ENCODE measurements at places on chromosomes 5 and 9.

- no peak for DNase-seq
These were observed 69.3 kb downstream of the OLFM1 start for GRCh38 chr9:135156525-135157510.

- peak; percentile 48 for DNase-seq
These were observed 39.6 kb downstream of the ZNF608 start for GRCh38 chr5:124706729-124707361.

- no peak for DNase-seq
These were observed 6.4 kb upstream of the MSX2 start for GRCh38 chr5:174717826-174718455.

DNA sequence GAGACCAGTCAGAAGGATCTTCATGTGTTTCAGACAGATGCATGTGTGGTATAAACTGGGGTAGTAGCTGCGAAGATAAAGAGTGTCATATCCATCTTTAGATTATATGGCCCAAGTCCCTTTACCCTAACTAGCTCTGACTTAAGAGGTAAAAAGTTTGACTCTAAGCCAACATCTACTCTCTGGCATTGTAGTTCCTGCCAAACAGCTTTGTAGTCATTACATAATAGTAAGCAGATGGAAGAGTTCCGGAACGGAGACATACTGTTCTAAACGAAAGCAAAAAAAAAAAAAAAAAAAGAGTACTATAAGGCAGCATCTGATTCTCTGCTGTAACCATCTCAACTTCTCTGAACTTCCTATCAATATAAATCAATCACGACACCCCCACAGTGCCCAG, 48.8 kb downstream of the CEMIP2 start:
- DNase-seq: no peak

DNA sequence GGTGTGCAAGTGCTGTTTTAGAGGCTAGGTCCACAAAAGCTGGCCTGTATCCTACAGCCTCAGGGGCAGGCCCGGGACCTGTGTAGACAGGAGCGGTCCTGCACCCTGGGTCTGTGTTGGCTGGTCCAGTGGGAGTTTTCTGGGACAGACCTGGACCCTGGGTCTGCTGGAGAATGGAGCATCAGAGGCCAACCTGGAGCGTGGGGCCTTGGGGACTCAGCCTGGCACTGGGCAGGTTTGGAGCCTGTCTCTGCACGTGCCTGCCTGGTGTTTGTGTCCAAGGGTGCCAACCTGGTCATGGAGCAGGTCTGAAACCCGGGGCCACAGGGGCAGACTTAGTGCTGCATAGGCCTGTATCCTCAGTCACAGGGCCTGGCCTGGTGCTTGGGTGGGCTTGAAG, 45.8 kb downstream of the SRFBP1 start:
- DNase-seq: no peak

DNA sequence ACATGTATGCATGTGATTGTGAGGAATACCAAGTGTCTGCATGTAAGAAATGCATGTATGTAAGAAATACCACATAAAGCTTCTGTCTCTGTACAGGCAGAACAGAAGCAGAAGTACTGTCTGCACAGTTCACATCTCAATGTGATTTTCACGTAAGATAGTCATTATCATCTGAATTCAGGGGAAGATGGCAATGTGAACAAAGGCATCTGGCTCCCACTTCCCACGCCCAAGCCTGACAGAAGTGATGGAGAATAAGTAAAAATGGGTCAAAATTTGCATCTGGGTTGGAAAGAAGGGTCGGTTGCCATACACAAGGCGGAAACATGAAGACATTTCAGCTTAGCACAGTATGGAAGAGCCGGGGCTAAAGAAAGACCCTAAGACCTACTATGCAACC, 71.7 kb downstream of the SUSD1 start:
- DNase-seq: no peak

- no peak for DNase-seq
These were observed 68.9 kb downstream of the MACROH2A1 start for GRCh38 chr5:135329913-135330797.

GRCh38 chr9:91321691-91322090, 40.0 kb downstream of the AUH start:
- no peak for DNase-seq

DNA sequence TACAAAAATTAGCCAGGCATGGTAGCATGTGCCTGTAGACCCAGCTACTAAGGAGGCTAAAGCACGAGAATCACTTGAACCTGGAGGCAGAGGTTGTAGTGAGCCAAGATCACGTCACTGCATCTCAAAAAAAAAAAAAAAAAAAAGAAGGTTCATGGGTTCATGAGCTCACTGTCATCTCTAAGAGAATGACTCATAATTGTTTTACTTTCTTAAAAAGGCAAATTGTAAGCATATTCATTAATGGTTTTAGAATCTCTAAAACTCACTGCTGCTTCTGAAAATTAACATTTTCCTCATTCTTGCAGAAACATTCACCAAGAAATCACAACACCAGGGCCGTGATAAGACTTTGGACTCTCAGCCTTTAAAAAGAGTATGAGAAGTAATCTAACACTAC, 103.6 kb downstream of the GNA14 start:
- DNase-seq: no peak

GRCh38 chr9:82890865-82891264, 172.1 kb downstream of the RASEF start:
- no peak for DNase-seq

DNA sequence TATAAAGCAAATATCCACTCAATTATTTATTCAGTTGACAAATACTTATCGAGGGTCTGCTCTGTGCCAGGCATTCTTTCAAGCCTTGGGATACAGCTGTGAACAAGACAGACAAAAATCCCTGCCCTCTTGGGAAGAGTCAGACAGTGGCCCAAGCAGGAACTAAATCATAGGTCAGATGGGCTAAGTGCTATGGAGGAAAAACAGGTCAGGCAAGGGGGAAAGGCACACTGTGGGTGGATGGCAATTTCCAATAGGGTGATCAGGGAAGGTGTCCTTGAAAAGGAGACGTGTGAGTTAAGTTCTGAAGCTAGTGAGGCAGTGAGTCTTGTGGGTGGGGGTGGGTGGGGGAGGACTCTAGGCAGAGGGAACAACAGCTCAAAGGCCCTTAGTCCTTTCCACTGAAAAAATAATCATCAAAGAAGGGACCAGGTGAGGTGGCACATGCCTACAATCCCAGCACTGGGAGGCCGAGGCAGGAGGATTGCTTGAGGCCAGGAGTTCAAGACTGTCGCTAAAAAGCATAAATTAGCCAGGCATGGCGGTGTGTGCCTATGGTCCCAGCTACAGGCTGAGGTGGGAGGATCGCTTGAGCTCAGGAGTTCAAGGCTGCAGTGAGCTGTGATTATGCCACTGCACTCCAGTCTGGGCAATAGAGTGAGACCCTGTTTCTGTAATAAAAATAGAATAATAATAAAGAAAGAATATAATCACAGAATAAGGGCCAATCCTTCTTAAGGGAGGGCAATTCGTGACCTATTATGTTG, 95.2 kb upstream of the CPEB4 start:
- DNase-seq: no peak

Measured in BE2C (cell line).